ENCODE measurements at places on chromosomes 5 and 9. TPM values are rescaled to one million over a fixed set of nuclear protein-coding genes. Genes with fewer than 3 reads are reported as not detected.
A peak's percentile ranks its signal among the peaks of the same experiment; 100 is the strongest.

The MATR3 gene
- 259 TPM for polyA plus RNA-seq

The PCDHA9 gene
- polyA plus RNA-seq: 0.03 TPM

The HTR4 gene
- polyA plus RNA-seq: not detected

The GTF2H2 gene
- polyA plus RNA-seq: 25.6 TPM

The MYMK gene
- polyA plus RNA-seq: 42.2 TPM

The KIF24 gene
- polyA plus RNA-seq: 7.7 TPM

The PDE6A gene
- not detected for polyA plus RNA-seq

The AGXT2 gene
- polyA plus RNA-seq: not detected

- DNase-seq: no peak
Measured at GRCh38 chr9:128587453-128587852, 35.1 kb downstream of the SPTAN1 start.

DNA sequence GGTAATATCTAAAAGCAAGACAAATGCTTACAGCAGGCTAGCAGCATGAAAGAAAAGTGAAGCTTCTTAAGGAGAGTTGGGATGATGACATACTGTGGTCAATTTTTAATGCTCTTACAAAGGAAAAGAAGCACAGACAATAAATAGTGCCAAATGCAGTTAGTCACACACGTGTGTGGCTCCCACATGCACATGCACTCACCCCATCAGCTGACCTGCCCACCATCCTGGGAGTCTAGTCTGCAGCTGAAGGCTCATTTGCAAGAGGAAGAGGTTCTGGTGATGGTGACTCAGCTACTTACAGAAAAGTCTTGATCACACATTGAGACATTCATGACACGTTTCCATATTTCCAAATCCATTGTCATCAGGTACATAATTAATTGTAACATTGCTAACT lies 129.3 kb downstream of the MRPL36 start:
- no peak for DNase-seq

DNA sequence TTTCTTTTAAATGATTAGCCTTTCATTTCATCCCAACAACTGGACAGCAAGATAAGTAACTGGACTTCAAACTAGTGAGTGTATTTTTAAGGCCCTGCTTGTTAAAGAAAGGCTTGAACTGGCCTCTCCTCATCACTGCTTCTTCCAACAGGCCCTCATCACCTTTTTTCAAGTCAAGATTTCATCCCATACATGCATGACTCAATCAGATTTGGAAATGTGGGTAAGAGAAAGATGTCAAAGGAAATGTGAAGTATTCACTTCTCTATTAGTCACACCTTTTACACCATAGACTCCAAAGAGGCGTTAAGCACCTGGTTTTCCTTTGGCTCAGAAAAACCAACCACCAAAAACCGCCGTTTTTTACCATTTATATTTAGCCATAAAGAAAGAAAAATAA lies 4.9 kb downstream of the NR4A3 start:
- no peak for DNase-seq

DNA sequence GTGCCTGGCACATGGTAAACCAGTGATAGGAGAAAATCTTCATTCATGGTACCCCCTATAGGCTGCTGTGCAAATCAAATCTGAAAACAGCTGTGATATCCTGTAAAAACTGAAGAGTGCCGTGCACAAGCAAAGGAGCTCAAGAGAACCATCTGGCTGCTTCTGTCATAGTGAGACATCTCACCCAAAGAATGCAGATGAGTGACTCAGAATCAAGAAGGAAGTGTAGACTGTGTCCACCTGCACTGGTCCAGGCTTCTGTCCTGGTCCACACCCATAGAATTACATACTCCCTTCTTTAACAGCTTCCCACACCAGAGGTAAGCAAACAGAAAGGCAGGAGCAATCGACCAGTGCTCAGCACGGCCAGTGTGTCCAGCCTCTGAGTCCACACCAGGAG lies 195.9 kb downstream of the ASTN2 start:
- no peak for DNase-seq

GRCh38 chr5:53392073-53392472 lies 88.4 kb upstream of the FST start:
- no peak for DNase-seq

- peak; percentile 24 for DNase-seq
Measured at GRCh38 chr5:178839319-178839704, 20.4 kb upstream of the ZNF354B start.

GRCh38 chr9:134633362-134634142 lies 8.1 kb upstream of the COL5A1 start:
- no peak for DNase-seq

DNA sequence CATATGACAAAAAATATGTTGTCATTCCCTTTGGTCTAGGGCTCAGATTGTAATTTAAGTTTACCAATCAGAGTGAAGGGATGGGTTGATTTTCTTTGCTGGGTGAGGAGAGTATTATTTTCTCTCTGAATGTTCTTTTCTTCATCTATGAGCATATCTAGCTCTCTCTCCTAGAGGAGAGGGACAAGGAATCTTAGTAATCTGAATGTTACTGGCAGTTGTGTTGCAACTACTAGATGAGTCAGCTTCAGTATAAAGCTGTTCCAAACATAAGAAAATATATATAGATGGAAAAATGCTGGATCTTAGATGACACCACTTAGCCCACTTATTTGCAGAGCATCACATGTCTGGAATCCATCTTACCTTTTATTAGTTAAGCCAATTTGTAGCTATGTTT lies 259.3 kb downstream of the TUSC1 start:
- DNase-seq: no peak

DNA sequence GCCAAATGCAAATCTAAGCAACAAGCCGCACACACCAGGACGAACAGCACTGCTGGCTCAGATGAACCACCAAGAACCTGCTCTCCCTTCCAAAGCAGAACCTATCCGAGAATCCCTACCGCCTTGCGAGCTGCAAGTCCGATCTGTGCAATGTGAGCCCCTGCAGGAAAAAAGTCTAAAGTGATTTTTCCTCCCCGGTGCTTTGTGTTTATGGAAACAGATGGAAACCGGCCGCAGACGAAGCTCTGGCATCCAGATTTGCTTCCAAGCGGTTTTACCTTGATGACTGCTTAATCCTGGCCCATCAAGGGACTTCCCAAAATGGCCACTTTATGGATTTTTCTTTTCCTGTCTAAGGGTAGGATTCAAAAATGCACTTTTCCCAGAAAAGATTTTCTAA lies 112.5 kb downstream of the VAV2 start:
- no peak for DNase-seq
